ENCODE measurements at places on chromosomes 4 and X.
A peak's percentile ranks its signal among the peaks of the same experiment; 100 is the strongest.

DNA sequence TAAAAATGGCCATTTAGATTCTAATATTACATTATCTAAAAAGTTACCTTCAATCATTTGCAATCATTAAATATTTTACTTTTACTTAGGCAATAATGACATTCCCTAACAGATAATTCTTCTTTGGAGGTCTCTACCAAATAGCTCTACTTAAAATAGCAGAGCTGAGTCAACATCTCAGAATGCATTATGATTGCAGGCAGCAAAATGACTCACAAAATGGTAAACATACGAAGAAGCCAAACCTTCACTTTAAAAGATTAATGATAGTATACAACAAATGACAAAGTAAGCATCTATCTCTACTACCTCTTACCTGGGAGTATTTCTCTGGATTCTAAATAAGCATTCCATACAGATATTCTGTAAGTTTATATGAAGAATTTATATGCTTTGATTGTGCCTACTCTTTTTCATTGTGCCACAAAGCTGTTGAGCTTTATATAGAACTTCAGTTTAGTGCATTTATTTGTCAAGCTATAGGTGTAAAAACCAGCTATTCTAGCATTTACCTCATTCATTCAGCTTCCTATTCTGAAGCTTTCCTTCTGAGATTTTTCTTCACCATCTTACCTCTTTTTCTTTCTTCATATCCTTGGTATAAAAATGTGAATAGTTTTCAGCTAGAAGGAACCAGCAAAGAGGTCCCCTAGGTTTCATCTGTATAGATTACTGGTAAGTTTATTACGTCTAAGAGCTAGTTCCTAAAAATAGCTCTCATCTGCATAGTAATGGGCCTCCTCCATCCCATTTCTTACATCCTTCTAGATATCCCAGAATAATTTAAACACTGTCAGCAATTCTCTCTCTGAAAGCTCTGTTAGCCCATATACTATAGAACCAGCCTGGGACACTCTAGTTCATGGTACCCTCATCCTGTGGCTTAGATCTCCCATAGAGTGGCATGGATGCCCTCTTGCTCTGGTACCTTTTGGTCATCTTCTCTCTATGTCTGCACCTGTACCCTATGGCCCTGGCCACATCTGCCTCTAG is 17.2 kb upstream of the SPCS3 start:
- no peak for DNase-seq

DNA sequence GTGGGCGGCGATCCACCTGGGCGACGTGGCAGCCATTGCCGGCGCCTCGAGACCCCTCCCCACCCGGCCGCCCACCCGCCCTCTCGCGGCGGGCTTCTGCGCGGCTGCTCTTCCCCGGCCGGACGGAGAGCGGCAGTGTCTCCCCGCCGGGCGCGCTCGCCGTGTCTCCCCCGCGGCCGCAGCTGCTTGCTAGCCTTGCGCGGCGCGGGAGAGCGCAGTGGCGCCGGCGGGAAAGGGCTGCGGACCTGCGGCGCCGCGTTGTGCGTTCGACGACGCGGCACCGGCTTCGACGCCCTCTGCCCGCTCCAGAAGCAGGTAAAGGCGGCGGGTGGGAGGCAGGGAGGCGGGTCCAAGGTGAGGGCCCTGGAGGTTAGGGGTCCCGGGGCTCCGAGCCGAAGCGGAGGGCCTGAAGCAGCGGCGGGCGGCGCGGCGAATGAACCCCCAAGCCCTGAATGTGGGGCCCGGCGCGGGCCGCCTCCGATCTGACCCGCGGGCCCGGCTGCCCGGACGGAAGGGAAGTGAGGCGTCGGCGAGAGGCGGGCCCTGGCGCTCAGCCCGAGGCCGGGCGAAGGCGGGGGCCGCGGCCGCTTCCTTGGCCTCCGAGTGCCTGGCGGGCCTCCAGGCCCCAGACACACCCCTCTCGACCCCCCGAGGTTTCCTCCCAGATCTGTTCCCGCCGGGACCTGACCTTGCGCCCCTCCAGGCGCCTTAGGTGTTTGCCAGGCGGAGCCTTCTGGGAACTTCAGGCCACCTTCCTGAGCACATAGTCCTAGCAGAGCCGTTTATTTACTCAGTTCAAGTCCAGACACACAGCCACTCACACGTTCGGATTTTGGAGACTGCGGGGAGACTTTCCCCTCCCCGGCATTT is at the start of gene N4BP2:
TSS of gene N4BP2 (plus strand) at position 135 of the 870 bp plus-strand sequence. CDS start 40,491 bp downstream, outside the sequence.
- peak; percentile 75 for DNase-seq

DNA sequence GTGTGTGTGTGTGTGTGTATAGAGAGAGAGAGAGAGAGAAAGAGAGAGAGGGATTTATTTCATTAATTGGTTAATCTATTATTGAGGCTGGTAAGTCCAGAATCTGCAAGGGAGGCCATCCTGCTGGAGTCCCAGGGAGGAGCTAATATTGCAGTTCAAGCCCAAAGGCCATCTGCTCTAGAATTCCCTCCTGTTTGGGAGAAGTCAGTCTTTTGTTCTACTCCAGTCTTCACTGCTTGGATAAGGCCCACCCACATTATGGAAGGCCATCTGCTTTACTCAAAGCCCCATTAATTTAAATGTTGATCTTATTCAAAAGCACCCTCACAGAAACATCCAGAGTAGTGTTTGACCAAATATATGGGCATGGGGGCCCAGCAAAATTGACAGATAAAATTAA is 317.5 kb upstream of the RASGEF1B start:
- DNase-seq: no peak

DNA sequence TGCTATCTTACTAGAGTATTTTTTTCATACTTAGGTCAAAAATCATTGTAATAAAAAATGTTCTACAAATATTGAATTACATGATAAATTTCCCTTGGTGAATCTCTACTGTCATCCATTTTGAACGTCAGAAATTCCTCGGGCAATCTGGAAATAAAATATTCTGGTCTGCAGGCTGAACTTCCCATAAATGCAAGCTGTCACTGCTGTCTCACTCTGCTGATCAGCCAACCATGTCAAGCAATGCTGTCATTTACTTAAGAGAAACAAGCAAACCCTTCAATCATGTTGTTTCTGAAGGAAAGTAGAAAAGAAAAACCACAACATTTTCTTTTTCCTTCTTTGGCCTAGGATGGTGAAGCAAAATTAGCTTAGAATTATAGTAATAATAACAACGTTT is 514.2 kb upstream of the GALNT7 start:
- DNase-seq: no peak

GRCh38 chrX:43718081-43718480 is 62.0 kb downstream of the MAOA start:
- DNase-seq: no peak

GRCh38 chr4:7240306-7240705 is 48.0 kb downstream of the SORCS2 start:
- DNase-seq: no peak

GRCh38 chr4:24914460-24914859 is 1.6 kb upstream of the CCDC149 start:
- no peak for DNase-seq

DNA sequence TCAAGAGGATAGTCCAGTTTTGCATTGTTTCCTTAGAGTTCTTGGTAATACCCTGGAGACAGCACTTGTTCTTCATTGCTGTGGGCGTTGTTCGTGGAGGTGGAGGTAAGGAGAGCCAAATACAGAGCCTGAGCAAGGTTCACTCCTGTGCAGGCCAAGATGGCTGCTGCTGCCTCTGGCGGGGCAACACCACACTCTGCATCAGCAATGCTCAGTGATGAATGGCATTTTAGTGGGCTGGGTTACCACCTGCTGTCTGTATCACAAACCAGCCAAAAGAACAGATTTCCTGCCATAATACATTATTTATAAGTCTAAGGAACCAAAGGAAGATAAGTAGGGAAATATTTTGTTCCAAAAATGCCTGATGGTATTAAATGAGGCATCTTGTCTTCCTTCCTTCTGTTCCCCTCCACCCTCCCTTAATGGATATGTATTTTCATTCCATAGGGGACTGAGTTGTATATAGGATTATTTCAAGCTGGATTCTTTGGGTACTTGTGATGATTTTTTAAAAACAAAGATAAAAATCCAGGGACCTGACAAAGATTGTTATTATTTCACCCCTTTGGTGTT is 61.6 kb upstream of the LIMCH1 start:
- no peak for DNase-seq

DNA sequence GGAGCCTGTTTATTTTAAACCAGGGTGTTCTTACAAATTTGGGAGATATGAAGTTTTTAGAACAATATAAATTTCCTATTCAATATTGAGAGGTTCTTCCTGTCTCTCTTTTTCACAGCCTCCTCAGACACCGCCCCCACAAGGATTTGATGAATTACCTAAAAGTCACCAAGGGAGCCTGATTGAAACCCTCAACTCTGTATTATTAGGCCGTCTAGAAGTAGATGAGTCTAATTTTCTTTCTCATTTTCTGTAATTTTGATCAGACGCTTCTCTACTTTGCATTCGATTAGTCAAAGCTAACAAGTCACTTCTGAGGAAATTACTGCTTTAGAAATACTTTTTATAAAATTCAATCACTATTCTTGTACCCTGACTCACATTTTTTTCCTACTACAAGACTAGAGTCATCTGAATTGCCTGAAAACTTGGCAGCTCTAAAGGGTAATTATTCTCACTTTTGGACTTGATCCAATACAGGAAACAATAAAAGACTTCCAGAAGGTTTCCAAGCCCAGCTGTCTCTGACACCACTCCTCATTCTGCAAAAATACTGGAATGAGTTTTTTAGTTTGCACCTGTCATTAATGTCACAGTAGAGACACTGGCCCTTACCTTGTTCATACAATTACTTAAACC is 111.2 kb downstream of the ELOVL6 start:
- peak; percentile 61 for DNase-seq

Measured in right renal pelvis (tissue), 4 donors.